Kidney glomerular epithelial cell (primary cell): ENCODE measurements at places on chromosomes 11 and 22.

DNA sequence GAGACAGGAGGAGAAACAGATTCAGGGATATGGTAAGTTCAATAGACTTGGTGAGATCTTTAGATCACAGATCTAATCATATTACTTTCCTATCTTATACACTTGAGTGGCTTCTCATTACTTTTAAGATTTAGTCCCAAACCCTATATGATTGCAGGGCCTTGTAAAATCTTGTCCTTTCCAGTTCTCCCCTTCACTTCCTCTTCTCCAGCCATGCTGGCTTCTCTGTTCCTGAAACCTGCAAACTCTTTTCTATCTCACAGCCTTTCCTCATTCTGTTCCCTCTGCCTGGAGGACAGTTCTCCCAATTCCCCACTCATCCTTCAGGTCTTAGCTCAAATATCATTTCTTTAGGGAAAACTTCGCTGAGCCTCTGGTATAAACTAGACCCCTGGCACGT, 65.9 kb upstream of the BIRC3 start:
- DNase-seq = no peak

GRCh38 chr11:1406571-1407485, 17.1 kb downstream of the BRSK2 start:
- DNase-seq = no peak

DNA sequence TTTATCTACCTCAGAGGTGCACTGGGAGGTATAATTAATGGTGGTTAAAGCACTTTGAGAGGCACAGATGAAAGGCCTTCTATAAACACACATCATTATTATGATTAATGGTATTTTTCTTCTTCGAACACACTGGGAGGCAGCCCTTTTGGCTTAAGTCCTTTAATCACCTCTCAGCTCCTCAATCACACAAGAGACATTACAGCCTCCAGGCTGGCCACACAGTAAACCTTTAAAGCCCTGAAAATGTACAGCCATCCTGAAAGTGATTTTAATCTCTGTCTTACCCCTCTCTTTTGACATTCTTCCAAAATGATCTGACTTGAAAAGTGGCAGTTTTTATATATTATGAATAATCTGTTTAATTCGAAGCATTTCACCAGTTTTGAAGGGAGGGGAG, 54.3 kb upstream of the VSTM5 start:
- no peak for DNase-seq

DNA sequence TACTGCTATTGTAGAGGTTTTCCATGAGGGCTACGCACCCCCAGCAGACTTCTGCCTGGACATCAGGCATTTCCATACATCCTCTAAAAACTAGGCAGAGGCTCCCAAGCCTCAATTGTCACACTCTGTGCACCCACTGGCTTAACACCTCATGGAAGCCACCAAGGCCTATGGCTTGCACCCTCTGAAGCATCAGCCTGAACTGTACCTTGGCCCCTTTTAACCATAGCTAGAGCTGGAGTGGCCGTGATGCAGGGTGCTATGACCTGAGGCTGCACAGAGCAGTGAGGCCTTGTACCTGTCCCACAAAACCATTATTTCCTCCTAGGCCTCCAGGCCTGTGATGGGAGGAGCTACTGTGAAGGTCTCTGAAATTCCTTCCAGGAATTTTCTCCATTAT, 33.9 kb downstream of the AAMDC start:
- no peak for DNase-seq

GRCh38 chr22:39556970-39557841, 13.3 kb upstream of the CACNA1I start:
- DNase-seq = no peak

DNA sequence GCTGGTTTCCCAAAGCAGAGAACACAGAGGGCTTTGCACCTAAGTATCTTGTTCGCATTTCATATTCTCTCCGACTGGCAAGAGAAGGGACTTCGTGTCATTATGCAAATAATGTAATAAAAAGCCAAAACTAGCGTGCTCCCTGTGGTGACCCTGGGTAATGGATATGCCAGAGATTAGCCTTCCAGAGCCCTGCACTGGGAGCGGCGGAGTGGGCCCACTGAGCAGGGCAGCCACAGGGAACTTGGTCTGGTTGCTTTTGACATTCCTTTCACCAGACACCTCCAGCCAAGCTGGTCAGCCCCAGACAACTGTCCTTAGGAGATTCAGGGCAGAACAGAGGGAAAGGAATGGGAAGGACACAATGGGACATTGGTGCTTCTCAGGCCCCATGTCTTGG, 56.1 kb downstream of the FLI1 start:
- no peak for DNase-seq
